ENCODE measurements at places on chromosomes 2 and 18.

GRCh38 chr18:21074336-21075323 lies 37.0 kb downstream of the ROCK1 start:
- no peak for DNase-seq

DNA sequence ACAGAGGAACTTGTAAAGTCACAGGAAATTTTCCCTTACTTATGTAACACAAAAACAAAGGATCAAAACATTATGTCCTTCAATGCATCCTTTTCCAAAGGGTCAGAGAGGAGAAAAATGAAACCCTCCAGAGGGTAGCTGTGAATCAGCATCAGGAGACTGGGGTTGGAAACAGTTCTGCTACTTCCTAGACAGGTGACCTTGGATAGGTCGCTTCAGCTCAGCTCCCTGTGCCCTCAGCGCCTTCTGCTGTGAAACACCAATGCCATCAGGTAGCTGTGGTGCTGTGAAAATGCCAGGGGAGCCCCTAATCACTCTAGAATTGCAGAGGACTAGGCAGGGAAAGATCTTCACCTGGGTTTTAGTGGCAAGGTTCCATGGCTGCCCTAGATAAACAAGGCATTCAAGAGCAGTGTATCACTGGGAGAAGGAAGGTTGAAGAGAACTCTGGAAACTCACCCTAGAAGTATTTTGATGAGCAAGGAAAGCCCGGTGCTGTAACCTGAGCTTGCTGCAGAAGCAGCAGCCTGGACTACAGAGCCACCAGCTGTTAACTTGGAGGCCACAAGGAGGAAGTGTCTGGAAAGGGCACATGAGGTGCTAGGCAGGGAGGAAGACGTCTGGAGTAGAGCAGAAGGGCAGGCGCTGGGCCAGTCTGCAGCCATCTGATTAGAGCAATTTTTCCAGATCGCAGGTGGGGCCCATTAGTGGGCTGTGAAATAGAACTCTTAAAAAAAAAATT lies 100.7 kb upstream of the MCFD2 start:
- DNase-seq = no peak

- DNase-seq = no peak
Observed at GRCh38 chr2:88671786-88672427, 19.6 kb upstream of the RPIA start.

DNA sequence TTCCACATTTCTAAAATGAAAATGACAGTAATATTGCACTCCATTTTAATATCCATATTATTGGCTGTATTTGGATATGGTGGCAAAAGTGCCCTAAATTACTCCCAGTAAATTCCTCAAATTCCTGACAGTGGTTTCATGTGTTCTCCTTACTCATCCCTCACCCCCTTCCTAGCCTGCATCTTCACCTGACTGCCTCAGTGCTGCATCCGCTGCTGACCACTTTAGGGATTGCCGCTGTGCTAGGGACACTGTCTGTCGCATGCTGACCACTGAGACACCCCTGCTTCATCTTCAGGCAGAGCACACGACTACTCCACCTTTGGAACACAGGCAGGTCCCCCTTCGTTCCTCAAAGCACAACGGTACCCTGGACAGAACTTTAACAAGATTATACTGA lies 32.6 kb downstream of the DSEL start:
- DNase-seq = no peak

GRCh38 chr18:70961939-70962338 lies 673.1 kb downstream of the SOCS6 start:
- DNase-seq = no peak

GRCh38 chr2:138177693-138178092 lies 213.4 kb downstream of the HNMT start:
- DNase-seq = no peak

DNA sequence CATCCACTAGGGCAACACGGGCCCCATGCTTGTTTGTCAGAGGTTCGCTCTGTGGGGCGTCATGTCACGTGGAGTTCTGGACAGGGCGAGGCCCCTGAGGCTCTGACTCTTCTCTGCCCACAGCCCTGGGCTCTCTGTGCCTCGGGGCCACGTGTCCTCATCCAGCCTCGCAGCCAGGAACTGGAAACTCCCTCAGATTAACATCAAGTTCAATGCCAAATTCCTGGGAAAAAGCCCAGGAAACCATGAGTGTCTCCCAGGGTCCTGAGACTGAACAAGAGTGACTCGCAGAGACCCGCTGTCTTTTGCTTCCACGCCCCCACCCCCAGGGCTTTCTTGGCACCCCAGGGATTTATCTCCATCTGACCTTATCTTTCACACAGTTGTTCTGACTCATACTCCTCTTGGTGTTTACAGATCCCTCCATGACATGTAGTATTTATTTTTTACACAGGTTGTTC lies 174.0 kb upstream of the PIEZO2 start:
- no peak for DNase-seq

GRCh38 chr2:15287447-15288184 lies 273.5 kb downstream of the NBAS start:
- DNase-seq = no peak

DNA sequence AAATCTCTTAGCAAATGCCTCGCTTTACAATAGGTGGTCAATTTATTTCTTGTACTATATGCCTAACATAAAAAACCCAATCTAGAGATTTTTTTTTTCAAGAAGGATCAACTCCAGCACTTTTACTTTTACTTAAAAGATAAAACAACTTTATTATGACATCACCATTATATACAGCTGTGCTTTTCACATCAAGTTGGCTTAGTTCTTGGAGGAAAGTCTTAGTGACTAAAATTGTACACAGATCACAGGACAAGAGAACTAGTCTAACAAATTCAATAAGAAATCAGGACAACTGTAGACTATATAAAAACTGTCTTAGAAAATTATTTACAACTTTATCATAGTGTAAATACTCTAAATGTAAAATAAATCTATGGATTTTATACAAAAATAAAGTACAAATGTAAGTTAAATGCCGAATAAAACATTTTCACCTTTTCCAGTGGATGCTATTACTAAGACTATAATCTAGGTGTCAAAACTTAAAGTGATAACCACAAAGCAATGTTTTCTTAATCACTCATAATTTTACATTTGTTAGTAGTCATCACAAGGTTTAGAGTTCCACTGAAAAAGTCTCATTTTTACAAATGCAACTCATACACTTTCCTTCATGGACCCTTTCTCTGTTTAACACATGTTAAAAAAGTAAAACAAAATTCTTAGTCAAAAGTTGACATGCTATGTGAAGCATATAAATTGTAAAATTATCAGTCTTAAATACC lies 5.4 kb upstream of the CD302 start:
- no peak for DNase-seq

GRCh38 chr2:217993817-217994463 lies 8.9 kb downstream of the TNS1 start:
- no peak for DNase-seq

GRCh38 chr2:172893671-172894070 lies 158.0 kb downstream of the RAPGEF4 start:
- no peak for DNase-seq

GRCh38 chr2:10720947-10721395 lies 459 bp upstream of the ATP6V1C2 start:
- DNase-seq = no peak

GRCh38 chr18:55013685-55014084 lies 54.4 kb upstream of the CCDC68 start:
- no peak for DNase-seq

DNA sequence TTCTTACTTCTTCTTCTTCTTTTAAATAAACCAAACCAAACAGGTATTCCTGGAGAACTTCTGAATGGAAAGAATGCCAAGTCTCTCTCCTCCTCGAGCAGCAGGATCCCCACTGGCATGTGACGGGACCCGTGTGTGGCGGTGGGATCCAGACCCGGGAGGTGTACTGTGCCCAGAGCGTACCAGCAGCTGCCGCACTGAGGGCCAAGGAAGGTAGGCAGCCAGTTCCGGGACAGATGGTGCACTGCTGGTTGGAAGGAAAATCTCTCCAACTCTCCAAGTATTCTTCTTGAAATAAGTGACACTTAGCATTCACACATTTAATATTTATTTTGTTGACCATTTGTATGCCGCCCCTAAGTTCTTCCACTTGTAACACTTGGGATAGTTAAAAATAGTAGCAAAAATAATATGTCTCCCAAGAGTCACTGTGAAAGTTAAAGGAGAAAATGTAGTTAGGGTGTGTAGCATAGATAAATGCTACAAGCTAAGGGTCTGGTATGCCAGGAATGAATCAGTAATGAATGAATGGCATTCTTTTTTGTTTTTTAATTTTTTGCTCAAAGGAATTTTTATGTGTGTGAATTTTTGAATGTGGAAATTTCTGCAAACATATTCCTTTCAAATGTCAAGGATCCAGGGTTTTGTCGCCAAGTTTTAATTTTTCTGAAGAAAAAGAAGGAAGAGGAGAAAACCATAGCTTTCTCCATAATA lies 349.9 kb downstream of the THSD7B start:
- DNase-seq = no peak

- DNase-seq = no peak
Observed at GRCh38 chr2:215436705-215437565, 1.1 kb upstream of the FN1 start.

- no peak for DNase-seq
Observed at GRCh38 chr2:242098034-242098433, 228.5 kb downstream of the RTP5 start.

- DNase-seq = no peak
Observed at GRCh38 chr2:39164089-39164488, 43.2 kb upstream of the SOS1 start.

DNA sequence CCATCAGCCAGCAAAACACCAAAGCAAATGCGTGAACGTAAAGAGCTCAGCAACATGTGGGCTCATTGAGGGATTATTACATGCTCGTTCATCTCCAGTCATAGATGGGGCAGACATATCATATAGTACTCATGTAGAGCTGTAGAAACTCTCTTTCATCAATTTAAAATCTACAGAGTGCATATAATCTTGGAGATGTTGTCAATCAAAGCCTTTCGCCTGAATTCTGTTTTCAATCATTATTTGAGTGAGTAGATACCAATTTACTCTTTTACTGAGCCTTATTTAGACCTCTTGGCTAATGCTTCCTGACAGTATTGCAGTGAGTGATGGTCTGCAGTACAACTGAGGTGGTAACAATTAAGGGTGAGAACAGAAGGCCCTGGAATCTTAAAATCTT lies 7.0 kb downstream of the RIT2 start:
- DNase-seq = no peak

DNA sequence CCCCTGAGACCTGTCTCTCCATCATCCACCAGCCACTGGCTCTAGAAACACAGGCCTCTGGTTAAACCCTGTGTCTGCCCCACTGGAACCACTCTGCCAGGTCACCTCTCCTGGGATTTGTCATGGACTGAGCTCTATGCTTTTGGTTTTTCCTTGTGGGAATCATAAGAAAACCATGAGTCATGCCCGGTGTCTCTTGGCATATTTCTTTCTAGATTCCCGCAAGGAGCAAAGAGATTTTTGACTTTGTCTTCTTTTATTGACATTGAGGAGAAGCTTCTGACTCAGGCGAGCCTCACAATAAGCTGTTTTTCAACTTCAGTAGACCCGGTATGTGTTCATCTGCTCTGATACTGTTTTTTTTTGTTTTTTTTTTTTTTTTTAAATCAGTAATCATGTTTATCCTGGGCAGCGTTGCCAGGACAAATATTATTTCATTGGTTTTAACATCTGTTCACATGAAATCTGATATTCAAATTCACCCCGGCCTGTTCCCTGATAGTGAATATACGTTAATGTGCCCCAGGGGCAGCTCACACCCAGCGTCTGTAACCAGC lies 207.1 kb downstream of the ACKR3 start:
- DNase-seq = no peak

DNA sequence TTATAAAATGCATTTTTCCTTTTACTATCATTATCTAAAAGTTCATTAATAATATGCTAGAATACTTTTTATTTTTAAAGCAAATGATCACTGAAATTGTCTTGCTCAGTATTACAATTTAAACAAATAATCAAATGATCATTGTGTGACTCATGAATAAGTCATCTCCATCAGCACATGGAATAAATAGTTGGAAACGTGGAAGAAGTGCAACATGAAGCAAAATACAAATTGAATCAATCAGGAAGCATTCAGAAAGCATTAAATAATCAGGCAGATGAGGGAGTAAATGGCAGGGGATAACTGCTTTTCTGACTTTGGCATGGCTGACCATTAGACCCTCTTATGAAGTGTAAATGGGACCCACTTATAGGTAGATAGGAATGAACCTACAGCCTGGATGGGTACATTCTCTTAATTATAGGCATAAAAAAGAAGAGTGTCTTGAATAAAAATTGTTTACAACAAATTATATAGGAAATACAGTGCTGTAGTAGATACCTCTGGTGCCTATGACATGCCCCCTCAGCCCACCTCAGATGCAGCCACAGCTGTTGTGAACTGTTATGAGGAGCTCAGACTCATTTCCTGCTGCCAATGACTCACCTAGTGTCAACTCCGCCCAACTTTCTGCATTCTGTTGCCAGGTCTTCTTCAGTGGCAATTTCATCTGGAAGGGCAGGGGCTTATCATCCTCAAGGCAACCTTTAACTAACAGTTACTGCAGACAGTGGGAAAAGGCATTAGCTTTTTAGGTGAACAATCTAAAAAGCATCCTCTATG lies 936.0 kb downstream of the TRIB2 start:
- DNase-seq = no peak

- DNase-seq = no peak
Observed at GRCh38 chr18:79819968-79820351, 22.2 kb downstream of the KCNG2 start.

DNA sequence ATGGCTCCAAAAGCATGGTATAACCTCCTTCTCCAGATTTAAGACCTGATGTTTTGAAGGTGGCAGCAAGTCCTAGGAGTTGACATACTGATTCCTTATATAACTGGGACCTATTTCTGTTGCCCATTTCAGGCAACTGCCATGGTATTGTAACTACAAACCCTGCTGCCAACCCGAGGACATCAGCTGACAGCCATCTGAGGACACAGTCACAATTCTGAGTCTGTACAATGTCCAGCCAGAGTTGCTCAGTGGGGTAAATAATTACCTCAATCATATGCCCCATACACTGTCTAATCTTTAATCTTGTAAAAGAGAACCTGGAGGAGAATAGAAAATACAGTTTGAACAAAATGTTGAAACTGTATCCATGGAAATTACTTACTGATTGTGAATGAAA lies 8.7 kb upstream of the GAREM2 start:
- no peak for DNase-seq

DNA sequence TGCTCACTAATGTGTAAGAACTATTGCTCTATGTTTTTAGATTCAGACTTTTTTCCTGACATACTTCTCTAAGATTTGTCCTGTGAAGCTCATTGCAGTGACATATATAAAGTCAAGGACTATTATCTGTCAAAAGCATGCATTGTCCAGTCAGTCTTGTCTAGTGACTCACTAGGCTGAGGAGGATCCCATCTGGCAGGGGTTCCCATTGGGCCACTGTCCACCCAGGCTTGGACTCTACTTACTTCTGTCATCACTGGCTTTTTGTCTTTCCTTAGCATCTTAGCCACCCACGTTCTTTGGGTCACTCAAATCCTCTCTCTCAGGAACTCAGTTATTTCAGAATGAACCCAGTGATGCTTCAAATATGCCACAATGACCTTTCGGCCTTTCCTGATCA lies 132.6 kb upstream of the NABP1 start:
- no peak for DNase-seq

- no peak for DNase-seq
Observed at GRCh38 chr2:154698721-154699574, 453 bp downstream of the KCNJ3 start.

All from cortex of kidney (tissue), 1 donor.